Stimulated activated CD4-positive, alpha-beta T cell treated with anti-CD3 and anti-CD28 coated beads, Interleukin-12 subunit alpha, Interleukin-12 subunit beta, amount 100 ng/mL, for 48 hours (primary cell): ENCODE measurements at places on chromosomes 4 and X.

- DNase-seq = no peak
Observed at GRCh38 chrX:134633832-134634231, 24.4 kb downstream of the PLAC1 start.

DNA sequence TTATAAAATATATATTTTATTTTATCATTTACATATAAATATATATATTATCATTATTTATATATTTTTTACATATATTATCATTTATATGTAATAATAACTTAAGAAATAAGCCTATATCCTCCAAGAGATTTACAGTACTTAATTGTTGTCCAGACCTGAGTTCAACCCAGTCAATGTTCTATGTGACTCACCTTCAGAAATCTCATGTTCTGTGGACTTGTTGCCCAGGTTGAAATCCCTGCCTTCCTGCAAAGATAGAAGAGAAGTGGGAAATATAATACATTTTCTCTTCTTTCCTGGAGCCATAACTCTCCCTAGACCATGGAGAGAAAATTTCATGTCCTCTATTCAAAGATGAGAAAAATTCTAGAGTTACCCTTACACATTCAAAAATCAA, 247.3 kb downstream of the PARM1 start:
- no peak for DNase-seq

DNA sequence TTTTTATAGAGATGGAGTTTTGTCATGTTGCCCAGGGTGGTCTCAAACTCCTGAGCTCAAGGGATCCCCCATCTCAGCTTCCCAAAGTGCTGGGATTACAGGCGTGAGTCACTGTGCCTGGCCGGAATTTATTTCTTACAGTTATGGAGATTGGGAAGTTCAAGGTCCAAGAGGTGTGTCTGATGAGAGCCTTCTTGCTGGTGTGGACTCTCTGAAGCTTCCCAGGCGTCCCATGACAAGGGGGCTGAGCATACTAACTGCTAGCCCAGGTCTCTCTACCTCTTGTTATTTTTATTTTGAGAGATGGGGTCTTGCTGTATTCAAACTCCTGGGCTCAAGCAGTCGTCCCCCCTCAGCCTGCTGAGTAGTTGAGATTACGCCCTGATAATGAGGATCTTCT, 2.9 kb upstream of the NSD2 start:
- no peak for DNase-seq

- no peak for DNase-seq
Observed at GRCh38 chr4:186584912-186585311, 29.5 kb upstream of the MTNR1A start.

DNA sequence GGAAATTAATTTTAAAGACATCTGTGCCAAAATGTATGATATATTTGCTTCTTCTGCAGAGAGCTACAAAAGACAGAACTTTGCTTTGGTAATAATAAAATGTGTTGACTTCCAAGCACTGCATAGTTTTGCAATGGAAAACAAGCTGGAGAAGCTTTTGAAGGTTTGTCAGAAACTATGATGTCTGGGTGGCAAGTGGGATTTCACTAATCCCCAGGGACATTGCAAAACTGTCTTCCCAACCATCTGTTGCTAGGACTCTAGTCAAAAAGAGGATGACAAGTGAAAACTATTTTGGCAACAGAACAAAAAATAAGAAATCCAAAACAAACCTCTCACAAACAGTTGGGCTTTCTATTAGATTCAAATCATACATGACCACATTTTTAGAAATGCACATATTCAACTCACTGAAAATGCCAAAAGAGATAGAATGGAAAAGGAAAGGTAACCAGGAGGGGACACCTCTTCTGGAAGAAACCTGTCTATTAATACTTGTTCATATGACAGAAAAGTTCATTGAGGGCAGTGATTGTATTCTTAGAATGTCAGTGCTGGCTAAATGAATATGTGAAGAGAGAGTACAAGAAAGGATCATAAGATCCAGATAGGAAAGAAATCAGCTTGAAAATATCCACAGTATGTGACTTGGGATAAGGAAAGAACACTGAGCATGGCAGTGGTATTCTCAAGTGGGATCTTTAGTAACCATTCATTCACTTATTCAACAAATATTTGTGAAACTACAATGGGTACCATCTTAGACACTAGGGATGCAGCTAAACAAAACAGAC, 228.0 kb downstream of the RASL11B start:
- DNase-seq = no peak

DNA sequence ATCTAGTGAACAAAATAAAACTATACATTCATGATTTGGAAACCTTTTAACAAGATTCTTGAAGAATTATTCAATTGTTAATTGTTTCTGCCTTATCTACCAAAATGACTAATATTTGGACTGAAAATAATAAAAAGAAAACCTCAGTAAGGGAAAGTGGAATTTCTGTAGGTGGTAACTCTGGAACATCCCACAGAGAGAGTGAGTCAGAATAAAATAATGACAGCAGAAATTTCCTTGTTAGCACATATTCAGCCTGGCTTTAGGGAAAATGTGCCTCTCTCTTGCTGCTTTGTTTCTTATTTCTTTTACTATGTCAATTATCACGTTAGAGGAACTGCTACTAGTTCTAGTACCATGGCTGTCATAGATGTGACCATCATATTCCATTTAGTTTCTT, 421.5 kb upstream of the GNPDA2 start:
- no peak for DNase-seq

DNA sequence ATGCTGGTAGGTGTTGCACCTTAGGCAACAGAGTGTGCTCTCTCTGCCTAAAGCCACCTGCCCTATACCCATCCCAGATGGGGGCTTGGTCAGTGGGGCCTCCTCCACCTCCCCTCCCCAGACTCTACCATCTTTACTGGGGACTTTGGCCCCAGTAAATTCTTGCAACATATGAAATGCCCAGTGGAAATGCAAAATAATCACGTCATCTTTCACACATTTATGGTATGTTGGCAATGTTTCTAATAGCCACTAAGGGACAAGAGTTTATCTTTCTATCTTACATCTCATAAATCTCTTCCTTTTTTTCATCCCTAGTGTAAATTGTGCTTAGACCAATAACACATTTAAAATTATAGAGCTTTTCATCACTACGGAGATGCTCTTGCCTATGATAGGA, 103.0 kb upstream of the MAML3 start:
- DNase-seq = no peak

GRCh38 chr4:169723207-169723965, 34.4 kb downstream of the HPF1 start:
- no peak for DNase-seq

DNA sequence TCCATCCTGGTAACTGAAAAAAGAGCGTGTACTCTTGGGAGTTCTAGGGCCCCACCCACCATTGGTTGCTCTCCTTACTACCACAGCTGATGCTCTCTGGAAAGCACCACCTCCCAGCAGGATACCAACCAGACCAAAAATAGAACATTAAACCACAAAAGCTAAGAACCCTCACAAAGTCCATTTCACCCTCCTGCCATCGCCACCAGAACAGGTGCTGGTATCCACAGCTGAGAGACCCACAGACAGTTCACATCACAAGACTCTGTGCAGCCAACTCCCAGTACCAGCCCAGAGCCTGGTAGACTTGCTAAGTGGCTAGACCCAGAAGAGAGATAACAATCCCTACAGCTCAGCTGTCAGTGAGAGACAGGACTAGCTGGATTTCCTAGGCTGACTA, 240.6 kb downstream of the PABPC4L start:
- DNase-seq = no peak

DNA sequence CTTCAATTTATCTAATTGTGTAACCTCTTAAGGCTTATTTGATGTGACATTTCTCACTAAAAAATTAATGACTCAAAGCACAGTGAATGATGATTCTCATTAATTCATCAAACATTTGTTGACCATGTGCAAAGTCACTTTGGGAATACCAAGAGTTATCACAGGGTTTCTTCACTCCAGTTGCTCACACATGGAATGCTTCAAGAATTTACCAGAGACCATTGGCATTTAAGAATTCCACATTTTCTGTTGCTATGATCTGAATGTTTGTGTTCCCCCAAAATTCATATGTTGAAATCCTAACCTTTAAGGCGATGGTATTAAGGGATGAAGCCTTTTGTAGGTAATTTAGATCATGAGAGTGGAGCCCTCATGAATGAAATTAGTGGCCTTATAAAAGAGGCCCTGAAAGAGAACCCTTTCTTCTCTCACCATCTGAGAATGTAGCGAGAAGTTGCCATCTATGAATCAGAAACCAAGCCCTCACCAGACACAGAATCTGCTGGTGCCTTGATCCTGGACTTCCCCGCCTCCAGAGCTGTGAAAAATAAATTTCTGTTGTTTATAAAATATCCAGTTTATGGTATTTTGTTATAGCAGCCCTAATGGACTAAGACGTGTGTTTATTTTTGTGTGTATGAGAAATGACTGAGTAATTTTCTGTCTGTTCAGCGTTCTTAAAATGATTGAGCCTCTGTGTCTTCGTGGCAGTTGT, 16.4 kb upstream of the SRPX start:
- DNase-seq = no peak

- DNase-seq = no peak
Observed at GRCh38 chr4:84091266-84091665, 407.8 kb downstream of the NKX6-1 start.

DNA sequence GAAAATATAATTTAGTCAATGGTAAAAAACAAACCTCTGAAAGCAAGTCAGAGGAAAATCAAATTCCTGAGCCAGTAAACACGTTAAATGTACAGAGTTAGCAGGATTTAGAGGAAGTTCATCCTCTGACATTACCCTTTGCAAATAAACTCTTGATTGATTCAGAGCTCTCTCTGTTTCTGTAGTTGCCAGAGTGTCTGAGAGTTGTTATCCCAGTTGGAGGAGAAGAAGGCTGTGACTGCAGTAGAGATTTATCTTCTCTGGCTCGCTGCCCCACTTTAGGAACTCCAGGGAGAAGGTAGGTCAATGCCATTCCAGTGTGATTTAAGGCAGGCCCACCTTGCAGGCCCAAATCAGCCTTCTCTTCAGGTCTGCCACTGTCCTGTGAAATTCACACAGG, 6.2 kb upstream of the AMOT start:
- DNase-seq = no peak

DNA sequence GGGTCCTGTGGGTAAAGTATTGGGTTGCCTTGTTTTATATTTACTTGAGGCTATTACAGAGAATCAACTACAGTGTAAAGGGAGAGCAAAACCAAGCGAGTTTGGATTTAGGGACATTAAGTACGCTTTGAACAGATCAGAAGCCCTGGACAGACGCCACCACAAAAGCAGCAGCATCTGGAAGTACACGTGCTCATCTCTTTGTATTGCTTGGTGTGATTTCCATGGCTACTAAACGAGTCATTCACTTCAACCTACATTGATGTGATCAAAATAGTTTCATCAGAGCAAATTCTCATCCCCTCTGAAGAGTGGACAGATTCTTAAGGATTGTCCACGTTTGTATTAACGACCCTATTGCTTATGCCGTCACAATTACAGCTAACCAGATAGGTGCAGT, 85.1 kb downstream of the SORBS2 start:
- DNase-seq = no peak

- DNase-seq = no peak
Observed at GRCh38 chr4:2426711-2427275, 8.0 kb downstream of the CFAP99 start.

DNA sequence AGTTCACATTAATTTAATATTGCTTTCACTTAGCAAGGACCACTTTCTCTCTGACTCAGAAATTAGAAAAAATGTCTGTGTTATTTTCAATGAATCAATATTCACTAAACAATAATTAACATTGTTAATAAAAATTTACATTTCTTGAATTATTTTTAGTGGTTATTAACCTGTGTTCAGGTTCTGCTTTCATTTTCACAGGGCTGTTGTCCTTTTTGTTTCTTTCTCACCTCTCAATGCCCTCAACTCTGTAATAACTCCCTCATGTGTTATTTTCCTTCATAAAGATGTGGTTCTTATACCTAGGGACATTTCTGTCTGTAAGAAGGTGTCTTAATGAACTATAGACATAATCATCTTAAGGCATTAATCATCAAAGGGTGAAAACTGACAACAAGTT, 43.1 kb upstream of the PRR27 start:
- DNase-seq = no peak

- no peak for DNase-seq
Observed at GRCh38 chr4:76526585-76526990, 91.6 kb downstream of the SHROOM3 start.

DNA sequence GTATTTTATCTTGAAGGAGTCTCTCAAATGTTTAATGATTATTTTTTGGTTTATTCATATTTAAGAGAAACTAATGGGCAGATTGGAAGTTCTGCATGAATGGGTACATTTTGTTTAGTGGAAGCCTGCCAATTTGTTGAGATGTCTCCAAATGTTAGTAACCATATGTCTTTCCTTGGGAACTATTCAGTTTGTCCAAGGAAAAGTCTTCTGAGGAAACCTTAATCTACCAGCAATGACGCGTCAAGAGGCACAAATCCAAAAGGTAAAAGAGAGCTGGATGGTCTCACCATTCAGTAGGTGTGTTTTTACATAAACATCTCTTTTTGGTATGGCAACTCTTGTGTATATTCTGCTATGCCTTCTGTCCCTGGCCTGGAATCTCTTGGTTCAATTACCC, 37.4 kb upstream of the NDST3 start:
- DNase-seq = no peak

DNA sequence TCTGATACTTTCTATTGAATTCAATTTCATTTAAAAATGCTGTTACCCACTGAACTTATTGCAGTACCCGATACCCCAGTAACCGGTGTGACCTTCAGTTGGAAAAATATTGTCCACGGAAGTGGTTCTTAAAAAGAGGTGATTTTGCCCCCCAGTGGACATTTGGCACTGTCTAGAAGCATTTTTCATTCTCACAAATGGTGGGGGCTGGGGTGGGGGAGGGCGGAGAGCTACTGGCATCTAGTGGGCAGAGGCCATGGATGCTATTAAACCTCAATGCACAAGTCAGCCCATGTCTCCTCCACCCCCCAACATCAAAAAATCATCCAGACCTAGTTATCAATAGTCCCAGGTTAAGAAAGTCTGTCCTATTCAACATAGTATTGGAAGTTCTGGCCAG, 19.6 kb upstream of the CHM start:
- DNase-seq = no peak

GRCh38 chr4:110753466-110753865, 130.6 kb upstream of the PITX2 start:
- DNase-seq = no peak
